Bone marrow (tissue), 2 donors: ENCODE measurements at places on chromosomes 6 and 20.

- DNase-seq, result no peak
Observed at GRCh38 chr6:96923871-96924493, 546 bp upstream of the KLHL32 start.

DNA sequence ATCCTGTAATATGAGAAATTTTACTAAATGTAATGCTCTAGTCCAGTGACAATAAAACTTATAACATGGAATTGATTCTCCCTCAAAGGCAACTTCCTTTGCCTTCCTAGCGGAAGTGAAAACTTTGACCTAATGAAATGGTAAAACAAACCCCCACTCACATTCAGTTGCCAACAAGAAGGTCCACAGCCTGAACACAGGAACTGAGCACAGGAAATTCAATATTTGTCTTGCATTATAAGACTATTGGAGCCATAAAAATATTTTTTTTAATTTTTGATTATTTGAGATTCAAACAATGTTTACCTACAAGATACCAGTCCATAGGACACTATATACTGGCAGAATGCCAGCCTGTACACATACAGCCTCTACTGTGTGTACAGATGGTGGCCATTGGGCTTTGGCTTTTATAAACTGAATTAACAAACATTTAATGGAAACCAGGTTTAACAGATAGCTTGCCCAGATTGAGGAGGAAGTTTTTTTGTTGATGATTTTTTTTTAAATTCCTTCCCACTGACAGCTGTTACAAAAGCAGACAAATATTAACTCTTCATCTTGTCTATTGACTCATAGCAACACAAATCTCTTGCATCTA is 481.5 kb upstream of the JAG1 start:
- no peak for DNase-seq

- no peak for DNase-seq
Observed at GRCh38 chr20:40291493-40292135, 397.4 kb downstream of the MAFB start.

- DNase-seq, result no peak
Observed at GRCh38 chr20:57397693-57398108, 6.5 kb downstream of the RBM38 start.
